ENCODE measurements at places on chromosomes 1 and 21.

DNA sequence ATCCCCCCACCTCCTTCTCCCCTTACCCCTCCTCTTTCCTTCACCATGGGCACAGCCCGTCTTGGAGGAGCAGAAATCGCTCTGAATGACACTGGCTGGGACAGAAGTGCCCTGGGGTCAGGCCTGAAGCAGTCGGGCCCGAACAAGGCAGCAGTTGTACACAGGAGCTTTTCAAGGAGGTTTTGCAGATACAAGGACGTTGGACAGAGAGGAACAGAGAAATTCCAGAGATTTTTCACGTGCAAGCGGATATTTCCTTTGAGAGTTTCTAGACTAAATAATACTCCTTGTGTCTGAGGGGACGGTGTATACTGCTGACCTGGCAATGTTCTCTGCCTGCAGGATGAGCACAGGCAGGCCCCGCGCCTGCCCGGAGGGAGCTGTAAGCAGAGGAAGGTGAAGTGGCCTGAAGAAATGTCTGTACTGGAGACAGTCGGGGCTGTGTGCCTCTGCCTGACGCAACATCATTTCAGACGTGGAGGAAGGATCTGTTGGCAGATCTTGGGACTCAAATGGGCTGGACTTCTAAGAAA lies 95.3 kb upstream of the SLC25A33 start:
- no peak for DNase-seq

DNA sequence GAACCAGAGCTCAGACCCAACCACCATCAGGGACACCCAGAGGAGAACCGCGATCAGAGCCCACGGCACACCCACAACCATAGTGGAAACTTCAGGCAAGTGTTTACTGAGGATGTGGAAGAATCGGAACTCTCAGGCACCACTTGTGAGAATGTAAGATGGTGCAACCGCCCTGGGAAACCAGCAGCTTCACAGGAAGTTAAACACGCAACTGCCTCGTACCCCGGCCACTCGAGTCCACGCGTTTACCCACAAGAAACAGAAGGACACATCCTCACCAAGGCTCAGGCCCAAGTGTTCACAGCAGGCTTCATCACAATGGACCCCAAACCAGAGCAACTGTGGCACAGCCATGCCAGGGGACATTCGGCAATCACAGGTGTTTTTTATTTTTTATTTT lies 51.4 kb upstream of the COL6A2 start:
- no peak for DNase-seq

- DNase-seq = no peak
Observed at GRCh38 chr1:232319518-232320210, 310.3 kb downstream of the SIPA1L2 start.

- DNase-seq = peak; percentile 19
Observed at GRCh38 chr21:15631342-15631741, 98.4 kb upstream of the USP25 start.

DNA sequence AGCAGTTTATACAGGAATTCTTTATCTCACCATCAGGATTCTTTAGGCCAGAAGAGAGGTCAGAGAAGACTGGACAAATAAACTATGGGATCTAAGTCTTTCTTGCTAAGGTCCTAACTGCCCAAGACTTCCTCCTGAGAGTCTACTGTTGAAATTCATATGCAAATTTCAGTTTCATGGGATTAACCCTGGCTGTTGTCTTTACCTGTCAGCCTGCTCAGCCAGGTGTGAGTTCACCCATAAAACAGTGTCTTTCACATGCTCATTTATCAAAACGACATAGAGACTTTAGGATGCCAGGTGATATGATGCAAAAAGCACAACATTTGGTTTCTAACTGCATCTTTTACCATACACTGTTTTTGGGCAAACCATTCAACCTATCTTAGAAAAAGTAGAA lies 211.0 kb downstream of the PDE4B start:
- no peak for DNase-seq

GRCh38 chr1:160652924-160653619 lies 6.2 kb upstream of the SLAMF1 start:
- DNase-seq = no peak

DNA sequence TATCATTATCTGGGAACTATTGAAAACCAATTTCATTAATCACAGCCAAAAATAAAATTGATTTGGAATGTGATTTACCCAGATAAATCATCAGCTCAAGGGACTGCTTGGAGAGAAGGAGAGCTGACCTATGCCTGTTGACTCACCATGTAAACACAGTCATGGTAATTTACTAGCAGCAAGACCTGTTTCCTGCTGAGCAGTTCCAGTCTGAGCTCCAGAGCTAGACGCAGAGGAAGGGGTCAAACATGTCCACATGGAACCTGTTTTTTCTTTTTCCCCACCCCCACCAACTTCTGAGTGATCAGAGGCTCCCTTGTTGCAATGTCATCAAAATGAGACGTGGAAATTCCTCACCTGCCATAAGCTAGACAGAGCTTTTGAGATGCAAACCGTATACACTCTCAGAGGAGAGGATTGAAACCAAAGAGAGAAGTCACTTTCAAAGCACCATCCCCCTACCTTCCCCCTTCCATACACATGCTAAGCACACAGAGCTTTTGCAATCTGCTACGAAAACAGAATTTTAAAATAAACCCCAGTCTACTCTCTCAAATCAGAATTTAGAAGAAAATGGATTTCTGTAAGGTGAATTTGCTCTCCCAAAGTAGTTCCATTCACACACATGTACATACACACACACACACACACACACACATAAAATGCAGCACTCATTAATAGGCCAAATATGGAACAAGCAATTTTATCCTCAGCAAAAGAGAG lies 55.9 kb upstream of the PTGFRN start:
- DNase-seq = peak; percentile 53

- DNase-seq = no peak
Observed at GRCh38 chr21:37204580-37204979, 62.6 kb downstream of the VPS26C start.

GRCh38 chr1:54139711-54140110 lies 13.1 kb downstream of the CDCP2 start:
- no peak for DNase-seq

GRCh38 chr1:36232212-36233095 lies 8.2 kb downstream of the THRAP3 start:
- no peak for DNase-seq

GRCh38 chr21:14376854-14377253 lies 6.1 kb downstream of the HSPA13 start:
- no peak for DNase-seq

DNA sequence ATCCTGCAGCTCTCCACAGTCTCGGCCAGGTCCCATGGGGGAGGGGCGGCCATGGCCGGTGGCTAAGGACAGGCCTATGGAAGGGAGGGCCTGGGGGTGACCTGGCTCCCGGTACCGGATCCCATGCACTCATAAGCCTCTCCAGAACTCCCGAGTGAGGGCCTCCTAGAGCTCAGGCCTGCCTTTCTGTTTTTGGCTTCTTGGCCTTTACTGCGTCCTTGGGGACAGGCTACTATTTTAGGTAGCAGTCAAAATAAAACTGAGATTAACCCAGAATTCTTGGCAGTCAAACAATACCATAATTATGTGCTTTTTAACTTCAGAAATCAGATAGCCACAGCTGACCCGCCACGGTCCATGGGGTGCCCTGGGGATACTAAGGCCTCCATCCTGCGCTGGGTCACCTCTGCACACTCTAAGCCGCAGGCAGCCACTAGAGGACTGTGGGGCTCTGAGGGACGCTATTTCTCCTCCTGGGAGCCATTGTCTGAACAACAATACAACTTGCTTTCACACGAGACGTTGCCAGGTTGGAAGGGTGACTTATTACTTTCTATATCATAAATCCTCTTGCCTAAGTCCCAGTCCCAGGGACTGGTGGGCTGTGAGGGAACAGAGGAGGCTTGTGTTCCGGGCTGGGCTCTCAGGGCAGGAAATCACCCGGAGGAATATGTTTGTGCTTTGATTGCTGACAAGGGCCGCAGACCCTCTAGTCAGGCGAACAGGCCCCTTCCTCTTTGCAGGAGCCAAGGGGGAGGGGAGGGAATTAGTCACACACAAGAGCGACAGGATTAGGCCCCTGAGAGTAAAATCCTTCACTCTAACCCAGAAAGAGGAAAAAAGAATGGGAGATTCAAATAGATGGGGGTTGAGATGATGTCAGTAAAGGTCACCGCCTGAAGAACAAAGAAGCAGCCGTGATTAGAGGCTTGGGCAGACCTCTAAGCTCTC lies 40.7 kb upstream of the BCAR3 start:
- DNase-seq = no peak

GRCh38 chr1:46218443-46218842 lies 15.3 kb downstream of the LURAP1 start:
- DNase-seq = no peak

GRCh38 chr1:163315773-163316374 lies 5.9 kb upstream of the NUF2 start:
- DNase-seq = no peak

DNA sequence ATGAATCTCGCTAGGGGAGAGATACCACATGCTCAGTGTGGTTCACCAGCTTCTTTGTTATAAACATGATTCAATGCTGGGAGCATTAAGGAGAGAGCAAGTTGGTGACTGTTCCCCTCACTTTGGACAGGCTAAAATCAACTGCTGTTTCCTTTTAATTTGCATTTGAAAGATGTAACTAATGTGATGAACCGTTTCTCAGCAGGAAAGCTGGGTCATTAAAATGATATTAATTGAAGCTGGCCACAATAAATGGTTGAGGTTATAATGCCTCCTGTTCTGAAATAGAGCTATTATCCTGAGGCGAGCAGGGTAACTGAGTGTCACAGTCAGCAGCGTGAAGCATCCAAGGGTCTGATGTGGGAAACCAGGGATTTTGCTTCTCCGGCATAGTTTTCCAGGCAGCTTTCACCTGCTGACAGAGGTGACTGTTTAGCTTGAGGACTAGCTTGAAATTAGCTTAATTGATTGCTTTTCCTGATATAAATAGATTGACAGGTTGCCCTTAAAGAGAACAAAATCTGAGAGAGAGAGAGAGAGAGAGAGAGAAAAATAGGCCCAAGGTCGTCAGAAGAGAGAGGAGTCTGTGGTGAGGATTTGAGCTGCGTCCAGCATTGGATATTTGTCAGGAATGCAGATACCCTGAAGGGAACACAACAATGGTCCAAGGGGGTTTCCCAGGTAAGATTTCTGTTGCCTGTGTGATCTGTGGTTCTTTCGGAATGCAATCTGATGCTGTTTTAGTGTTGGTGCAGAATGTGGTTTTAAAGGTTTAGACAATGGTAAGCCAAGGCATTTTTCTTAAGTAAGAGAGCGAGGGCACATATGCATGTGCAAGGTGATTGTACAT lies 209.7 kb downstream of the PATJ start:
- DNase-seq = no peak

GRCh38 chr1:178037510-178038253 lies 56.2 kb upstream of the RASAL2 start:
- no peak for DNase-seq

GRCh38 chr1:198151688-198152087 lies 5.1 kb upstream of the NEK7 start:
- no peak for DNase-seq

- DNase-seq = no peak
Observed at GRCh38 chr1:36731226-36732014, 248.7 kb upstream of the CSF3R start.

DNA sequence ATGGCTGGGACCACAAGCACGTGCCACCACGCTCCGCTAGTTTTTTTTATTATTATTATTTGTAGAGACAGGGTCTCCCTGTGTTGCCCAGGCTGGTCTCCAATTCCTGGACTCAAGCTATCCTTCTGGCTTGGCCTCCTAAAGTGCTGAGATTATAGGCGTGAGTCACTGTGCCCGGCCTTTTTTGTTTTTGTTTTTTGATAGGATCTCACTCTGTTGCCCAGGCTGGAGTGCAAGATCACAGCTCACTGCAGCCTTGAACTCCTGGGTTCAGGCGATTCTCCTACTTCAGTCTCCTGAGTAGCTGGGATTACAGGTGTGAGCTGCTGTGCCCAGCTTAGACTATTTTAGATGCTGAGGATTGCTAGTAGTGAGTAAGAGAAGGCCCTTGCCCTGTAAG lies 11.8 kb upstream of the RNF11 start:
- DNase-seq = no peak

DNA sequence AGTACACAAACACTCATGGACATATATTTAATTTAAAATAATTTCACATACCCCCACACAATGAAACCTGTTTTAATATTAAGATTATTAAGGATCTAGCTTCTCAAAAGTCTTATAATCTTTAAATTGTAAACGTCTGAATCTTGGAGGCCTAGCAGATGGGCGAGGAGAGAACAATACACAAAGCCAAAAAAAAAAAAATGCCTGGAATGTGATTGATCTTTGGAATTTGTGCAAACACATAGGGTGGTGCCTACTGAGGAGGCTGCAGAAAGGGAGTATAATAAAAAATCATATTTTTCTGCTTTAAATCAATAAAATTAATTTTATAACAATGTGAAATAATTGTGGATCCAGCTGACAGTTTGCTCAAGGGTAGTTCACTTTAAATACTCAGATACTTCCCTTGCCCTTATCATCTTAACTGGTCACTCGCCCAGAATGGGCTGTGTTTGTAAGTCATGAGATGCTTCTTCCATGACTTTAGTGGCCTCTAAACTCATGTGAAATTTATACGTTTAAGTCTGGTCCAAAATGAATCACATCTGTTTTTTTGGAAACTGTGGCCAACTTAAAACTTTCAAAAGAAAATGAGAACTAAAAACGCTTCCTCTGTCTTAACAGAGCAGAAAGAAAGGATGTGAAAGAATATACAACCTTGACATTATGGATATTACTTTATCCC lies 802.8 kb upstream of the CXADR start:
- DNase-seq = no peak

DNA sequence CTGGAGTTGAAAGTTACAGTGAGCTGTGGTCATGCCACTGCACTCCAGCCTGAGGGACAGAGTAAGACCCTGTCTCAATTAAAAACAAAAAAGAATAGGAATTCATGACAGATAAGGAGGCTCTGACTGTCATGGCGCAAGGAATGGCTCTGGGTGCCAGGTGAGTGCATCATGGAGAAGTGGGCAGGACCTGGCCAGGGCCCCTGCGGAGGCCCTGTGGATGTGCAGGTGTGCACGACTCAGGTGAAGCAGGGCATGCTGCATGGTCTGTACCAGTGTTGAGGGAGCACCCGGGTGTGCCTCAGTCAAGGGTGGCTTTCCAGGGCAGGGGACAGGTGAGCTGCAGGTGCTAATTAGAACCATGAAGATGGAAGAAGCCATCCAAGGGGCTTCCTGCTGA lies 14.0 kb downstream of the SLC1A7 start:
- no peak for DNase-seq

DNA sequence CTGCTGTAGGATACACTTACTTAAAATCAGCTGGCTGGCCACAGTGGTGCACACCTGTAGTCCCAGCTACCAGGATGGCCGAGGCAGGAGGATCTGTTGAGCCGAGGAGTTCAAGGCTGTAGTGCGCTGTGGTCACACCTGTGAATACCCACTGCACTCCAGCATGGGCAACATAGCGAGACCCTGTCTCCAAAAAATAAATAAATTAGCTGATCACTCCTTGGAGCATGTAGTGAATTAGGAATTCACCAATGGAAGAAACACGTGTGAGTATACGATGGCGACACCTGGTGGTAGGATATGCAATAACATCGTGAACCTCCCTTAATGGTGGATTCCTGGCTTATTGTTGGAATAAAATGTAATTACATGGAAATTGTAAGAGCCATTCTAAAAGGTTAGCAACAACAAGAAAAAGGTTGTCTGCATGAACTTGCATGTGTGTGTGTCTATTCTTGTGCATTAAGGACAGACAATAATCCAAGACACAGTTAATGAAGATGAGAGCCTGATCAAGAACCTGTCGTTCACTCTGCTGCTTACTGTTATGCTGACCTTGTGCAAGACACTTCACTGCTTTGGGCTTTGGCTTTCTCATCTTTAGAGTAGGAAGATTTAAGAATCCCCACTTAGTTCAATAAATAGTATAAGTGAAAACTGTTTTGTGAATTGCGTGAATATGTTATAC lies 38.6 kb upstream of the COX20 start:
- no peak for DNase-seq

GRCh38 chr1:208542309-208542708 lies 298.1 kb upstream of the PLXNA2 start:
- DNase-seq = no peak

Measured in HS-5 (cell line).